Stimulated activated CD4-positive, alpha-beta T cell treated with anti-CD3 and anti-CD28 coated beads, TNF-alpha, amount 100 ng/mL, for 4 hours (primary cell): ENCODE measurements at places on chromosomes 7 and 10.

DNA sequence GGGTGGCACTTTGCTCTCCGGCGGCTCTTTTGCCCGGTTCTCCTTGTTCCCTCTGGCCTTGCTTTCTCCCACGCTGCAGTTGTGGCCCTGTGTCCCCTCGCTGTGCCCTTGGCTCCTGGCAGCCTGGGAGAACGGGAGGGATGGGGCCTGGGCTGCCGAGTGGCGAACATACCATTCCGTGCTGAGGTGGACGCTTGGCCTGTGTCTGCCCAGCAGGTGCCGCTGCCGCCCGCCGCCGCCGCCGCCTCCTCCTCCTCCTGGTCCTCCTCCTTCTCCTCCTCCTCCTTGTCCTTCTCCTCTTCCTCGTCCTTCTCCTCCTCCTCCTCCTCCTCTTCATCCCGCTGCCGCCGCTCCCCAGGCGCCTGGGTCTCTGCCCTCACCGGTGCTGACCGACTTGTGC is 36.0 kb downstream of the AGAP3 start:
- DNase-seq = no peak

DNA sequence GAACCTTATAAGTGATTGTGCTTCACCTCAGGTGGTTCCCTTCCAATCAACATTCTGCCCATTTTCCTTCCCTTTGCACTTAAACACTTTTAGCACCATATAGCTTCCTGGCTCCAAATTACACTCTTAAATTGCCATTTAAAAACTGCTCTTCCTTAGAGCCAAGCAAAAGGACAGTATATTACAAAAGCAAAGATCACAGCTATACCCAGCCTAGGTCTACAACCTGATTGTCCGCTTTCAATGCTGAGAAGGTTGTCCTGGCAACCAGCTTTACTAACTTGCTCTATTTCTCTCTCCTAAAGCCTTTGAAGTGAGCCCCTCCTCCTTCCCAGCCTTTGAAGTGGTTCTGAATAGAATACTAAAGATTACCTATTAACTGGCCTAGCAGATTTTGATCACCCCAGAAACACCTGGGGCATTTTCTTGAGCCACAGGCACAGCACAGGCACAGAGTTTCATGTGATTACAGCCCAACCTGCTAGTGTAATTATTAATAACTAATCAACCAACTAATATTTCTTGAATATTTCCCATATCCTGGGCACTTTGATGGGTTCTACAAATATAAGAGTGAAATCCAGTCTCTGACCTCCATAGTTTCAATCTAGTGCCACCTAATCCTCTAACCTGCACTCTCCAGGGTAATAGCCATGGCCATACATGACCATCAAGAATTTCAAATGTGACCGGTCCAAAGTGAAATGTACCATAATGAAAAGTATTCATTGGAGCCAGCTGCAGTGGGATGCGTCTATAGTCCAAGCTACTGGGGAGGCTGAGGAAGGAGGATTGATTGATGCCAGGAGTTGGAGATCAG is 63.6 kb upstream of the TRIM24 start:
- no peak for DNase-seq

DNA sequence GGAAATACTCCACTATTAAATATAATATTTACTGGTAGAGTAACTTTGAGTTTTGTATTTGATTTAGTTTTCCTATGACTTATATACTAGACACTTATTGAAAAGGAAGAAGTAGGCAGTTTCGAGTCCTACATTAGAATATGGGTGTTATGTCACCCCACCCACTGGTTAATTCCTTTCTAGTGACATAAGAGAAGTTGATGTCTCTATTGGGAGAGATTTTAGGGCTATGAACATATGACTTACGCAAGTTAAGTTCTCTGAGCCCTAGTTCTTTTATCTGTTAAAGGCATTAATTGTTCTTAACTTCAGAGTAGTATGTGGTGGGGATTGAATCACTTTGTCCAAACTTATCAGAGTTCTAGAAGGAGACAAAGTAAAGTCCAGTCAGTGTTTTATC is 30.5 kb downstream of the CPED1 start:
- no peak for DNase-seq

GRCh38 chr7:27147199-27148030 is at the start of gene HOXA6:
TSS of gene HOXA6 (minus strand) at chr7:27147774. CDS start at chr7:27147749, 25 bp downstream.
- no peak for DNase-seq

DNA sequence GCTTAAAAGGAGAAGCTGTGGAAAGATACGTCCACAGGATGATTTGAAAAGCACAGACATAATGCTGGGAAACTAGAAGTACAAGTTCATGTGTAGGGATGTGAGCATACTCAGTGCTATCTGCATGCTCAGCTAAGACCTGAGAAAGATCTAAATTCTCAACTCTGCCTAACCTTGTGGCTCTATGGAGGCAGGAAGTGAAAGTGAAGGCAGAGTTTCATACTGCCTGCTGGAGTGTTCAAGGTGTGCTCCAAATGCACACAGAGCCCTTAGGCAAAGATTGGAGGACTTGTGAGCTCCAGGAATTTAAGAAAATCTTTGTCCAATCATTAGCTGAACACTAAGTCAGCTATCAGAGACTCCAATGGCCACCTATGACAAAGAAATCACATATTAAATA is 190.9 kb downstream of the RNLS start:
- no peak for DNase-seq

- no peak for DNase-seq
Measured at GRCh38 chr7:126398851-126399529, 853.8 kb downstream of the GRM8 start.

GRCh38 chr10:70693619-70694335 is 21.5 kb downstream of the ADAMTS14 start:
- DNase-seq = no peak

DNA sequence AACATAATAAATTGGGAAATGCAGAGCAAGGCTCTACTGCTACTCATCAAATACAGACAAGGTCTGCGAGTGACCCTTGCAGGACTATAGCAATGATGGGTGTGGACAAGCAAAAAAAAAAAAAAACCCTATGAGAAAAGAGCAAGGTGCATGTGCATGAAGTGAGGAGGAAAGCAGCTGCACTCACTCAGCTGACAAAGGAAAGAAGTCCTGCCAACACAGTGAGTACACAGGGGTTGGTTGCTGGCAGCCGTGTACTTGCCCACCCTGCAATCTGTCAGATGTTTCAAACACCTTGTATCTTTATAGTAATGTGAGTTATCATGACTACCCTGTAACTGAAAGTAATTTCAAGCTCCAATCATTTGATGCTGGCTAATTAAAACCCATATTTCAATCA is 20.5 kb downstream of the CHCHD3 start:
- DNase-seq = no peak

DNA sequence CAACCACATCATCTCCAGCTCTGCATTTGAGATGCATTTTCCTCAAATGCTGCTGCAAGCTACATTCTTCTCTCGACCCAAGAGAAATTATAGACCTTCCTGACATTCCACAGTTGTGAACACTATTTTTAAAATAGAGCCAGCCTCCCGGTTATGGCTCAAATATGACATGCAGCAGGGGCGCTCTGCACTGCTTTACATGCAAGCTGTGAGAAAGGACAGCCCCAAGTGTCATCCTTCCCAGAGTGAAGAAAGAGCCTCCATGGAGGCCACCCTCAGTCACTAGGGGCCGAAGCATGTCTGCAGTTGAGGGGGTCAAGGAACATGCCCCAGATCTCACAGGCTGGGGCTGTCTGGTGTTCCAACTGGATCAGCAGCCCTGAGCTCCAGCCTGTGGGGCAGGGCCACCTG is 63.9 kb upstream of the CHST15 start:
- no peak for DNase-seq

- no peak for DNase-seq
Measured at GRCh38 chr7:17787257-17787656, 153.0 kb downstream of the SNX13 start.

GRCh38 chr7:127905021-127905420 is 126.2 kb downstream of the LRRC4 start:
- DNase-seq = no peak

DNA sequence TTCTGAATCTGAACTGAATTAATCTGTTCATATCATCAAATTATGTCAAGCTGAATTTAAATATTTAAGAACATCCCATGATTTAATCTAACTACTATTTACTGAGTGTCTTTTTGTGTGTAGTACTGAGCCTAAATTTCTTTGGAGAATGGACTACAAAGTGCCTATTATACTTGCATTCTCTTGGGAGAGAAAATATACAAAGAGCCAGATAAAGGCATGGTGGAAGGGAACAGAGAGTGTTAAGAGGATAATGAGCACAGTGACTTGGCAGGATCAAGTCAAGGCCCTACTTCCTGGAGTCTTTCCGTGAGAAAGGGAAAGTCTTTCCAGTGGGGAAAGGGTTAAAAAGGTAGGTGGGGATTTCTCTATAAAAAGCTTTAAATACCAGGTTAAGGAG is 15.0 kb downstream of the TNKS2 start:
- no peak for DNase-seq

GRCh38 chr7:35268953-35269352 is 15.1 kb upstream of the TBX20 start:
- no peak for DNase-seq

DNA sequence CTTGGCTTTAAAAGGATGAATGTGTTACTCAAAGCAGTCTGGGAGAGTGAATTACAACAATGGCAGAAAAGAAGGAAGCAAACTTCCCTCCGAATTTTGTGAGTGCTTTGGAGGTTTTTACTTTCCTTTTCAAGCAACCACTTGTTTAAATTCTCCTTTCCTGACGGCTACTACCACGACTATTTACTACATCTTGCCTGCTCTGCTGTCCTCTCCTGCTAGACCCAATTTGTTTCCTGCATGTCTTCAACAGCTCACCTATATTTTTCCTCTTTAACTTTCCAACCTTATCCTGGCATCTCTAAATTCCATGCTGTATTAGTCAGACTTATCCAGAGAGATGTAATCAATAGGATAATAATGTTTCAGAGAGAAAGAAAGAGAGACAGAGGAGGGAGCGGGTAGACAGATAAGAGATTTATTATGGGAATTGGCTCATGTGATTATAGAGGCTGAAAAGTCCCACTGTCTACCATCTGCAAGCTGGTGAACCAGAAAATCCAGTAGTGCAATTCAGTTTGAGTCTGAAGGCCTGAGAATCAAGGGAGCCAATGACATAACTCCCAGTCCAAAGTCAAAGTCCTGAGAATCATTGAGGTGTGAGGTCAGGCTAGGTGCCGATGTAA is 42.8 kb upstream of the SLC13A1 start:
- DNase-seq = no peak

GRCh38 chr10:111392910-111393309 is 316.1 kb downstream of the ADRA2A start:
- no peak for DNase-seq

DNA sequence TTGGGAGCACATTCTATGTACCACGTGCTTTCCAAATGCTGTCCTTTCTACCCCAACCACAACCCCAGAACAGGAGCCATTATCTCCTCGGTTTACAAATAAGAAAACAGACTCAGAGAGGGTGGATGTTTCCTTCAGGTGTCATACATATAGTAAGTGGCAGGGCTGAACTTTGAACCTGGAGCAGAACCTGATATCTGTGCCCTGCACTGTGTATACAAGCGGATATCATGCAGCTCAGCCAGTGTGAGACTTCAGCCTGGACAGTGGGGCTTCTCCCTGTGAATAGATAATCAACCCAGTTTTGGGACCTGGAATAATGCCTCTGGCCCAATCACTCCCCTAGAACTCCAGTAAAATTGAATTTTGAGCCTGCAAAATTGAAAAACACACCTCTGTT is 341.1 kb downstream of the GRID1 start:
- DNase-seq = no peak

DNA sequence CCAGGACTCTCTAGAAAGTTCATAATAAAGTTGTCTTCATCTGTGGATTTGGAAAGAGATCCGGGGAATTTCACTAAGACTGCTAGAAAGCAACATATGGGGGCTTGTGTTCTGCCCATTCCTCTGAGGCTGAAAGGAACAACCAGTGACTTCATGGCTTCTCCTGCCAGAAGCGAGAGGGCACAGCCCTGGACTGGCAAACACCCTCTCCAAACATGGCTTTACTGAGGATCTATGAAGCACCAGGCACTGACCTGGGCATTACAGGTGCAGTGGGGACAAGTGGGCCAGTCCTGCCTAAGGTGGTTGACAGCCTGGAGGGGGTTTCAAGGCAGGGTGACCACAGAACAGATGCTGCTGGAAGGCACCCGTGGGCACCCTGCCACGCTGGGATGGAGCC is 185.8 kb upstream of the GPR26 start:
- no peak for DNase-seq

DNA sequence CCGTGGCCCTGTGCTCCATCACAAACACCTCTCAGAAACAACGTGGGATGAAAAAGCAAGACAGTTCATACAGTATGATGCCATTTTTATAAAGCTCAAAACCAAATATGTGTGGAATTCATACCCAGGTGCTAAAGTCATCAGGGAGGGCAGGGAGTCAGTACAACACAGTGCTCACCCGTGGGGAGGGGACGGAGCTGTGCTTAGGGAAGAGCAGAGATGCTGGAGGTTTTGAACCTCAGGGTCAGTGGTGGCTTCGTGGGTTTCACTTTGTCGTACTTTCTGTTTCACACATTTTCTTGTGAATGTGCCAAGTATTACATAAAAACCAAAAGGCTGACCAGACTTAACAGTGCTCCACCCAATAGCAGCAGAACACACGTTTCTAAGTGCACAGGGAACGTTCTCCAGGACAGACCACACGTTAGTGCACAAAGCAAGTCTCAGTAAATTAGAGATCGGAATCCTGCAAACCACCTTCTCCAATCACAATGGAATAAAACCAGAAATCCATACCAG is 21.2 kb downstream of the ZMIZ2 start:
- no peak for DNase-seq

GRCh38 chr7:107130487-107131220 is 38.1 kb upstream of the HBP1 start:
- no peak for DNase-seq

DNA sequence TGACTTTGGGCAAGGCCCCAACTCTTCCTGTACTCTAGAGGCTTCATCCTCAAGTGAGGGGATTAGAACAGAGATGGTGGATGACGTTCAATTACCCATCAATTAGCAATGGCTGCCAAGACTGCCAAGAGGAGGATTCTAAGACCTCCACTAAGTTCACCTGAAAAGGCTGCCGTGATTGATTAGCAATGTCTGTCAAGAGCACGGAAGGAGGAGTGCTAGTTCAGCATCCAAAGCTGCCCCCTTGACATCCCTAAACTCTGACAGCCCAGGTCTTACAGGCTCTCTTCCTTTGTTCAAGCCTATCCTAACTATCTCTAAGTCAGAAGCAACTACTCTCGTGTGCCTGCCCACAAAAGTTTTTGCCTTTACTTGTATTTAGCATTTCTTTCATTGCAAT is 68.4 kb downstream of the FAM53B start:
- no peak for DNase-seq

DNA sequence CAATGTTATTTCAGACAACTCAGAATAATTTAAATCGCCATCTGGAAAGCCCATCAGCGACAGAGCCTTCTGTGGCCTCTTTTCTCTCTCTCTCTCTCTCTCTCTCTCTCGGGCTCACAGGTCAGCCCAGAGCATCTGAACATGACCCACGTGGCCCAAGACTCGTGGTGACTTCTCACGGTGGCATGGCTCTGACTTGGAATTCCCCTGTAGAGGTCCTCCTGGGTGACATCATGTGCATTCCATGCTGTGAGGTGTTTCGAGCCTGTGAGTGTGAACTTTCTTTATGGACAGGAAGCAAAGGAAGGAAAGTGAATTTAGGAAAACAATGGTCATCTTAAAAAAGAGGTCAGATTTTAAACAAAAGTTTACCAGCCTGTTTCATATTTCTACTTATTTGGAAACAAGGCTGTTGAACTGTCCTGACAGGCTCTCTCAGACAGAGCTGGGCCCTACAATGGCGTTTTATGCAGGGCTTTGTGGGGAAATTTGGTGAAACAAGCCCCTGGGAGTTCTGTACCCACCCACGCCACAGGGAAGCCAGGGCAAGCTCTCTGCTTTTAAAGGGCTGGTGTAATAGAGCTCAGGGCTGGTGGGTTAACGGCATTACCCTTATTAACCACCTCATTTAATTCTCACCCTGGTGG is 359.7 kb upstream of the ZNF32 start:
- DNase-seq = no peak
